ENCODE measurements at places on chromosomes 2 and 18.
A peak's percentile ranks its signal among the peaks of the same experiment; 100 is the strongest.

DNA sequence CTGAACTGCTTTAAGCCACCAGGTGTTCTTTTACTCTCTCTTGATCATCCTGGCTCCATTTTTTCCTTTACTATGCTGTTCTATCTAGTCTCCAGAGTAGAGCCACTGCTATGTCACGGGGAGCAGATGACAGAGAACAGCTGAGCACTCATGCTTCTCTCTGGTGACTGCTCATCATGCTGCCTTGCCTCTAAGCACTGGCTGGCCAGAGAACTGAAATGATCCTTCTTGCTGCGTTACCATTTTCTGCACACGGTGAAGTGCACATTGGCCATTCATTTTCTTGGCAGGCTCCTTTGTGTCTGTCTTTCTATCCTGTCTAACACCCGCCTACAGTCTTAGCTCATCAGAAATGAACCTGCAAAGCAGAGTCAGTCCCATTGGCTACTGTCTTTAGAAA is 86.0 kb downstream of the KCTD1 start:
- no peak for DNase-seq

DNA sequence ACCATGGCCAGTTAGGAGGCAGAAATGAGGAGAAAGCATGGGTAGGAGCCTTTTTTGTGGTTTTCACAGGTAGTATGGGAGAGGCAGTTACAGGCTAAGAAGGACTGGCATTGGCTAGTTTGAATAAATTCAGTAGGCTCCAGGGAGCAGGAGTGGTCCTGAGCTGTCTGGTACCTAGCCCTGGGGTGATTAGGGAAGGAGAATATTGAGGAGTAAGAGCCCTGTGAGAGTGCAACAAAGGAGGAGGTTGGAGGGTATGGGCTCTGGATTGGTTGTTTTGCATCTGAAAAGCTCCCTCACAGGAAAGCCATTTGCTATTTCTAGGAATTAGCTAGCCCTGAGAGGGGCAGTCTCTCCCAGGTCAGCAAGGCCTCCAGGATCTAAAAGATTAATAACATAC is 13.3 kb upstream of the TCF7L1 start:
- no peak for DNase-seq

GRCh38 chr18:23257686-23258565 is 122.6 kb downstream of the CABLES1 start:
- no peak for DNase-seq

- DNase-seq: no peak
Measured at GRCh38 chr2:168626096-168626495, 170.0 kb downstream of the CERS6 start.

DNA sequence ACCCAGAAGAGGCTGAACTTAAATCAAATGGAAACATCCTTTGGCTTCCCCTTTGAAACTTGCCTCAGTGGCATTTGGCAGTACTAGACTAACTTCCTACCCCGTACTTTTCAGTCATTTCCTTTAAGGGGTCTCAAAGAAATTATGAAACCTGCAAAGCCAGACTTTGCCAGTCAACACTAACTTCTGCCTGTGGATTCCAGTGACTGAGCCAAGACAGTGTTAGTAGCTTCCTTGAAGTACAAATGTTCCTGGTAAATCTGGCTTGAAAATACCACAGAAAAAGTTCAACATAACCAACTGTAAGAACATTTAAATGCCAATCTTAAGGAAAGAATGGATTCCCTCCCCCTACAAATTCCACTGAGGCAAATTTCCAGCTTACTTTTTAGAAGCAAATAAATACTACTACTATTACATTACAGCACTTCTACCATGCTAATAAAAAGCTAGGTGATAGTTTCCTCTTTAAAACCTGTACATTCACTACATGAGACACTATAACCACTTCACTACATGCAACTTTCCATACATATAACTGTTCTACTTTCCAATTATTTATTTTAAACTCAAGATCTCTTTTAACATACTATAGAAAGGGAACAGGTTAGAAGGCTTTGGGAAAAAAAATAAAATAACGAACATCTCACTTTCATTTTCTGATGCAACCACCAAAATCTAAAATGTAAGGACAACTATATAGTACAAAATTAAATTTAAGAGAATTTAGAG is 2.4 kb downstream of the PELI1 start:
- no peak for DNase-seq

GRCh38 chr2:47690132-47690531 is 92.8 kb upstream of the MSH6 start:
- no peak for DNase-seq

DNA sequence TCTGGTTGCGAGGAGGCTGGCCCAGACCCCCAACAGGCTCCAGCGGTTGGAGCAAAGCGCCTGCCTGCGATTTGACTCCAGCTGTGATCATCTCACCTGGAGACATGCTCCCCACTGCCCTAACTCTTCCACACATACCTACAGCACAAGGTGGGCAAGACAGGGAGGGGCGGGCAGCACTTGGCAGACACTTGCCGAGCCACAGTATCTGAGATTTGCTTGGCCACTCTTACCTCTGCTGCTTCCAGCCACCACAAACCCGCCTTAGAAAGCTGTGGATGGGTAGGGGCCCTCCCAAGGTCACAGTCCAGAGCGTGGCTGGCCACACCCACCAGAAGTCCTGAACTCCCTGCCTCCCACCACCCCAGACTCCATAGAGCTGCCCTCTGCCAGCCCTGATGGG is 8.2 kb downstream of the CYP26B1 start:
- no peak for DNase-seq

DNA sequence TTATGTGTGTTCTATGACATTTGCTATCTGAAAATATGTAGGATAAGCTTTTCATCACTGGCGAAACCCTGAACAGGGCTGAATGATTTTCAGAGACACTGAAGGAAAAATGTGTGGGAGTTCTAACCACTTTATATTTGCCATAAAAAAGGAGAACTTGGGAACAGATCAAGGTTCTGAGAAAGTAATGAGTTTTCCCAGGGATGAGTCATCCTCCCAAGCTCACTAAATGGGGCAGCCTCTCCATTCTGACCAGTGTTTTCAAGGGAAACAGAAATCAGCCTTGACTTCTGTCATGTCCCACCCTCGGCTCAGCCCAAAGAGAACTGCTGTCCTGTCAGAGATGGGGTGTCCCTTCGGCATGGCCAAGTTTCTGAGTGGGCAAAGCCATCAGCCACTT is 2109.8 kb upstream of the CELF4 start:
- DNase-seq: no peak

DNA sequence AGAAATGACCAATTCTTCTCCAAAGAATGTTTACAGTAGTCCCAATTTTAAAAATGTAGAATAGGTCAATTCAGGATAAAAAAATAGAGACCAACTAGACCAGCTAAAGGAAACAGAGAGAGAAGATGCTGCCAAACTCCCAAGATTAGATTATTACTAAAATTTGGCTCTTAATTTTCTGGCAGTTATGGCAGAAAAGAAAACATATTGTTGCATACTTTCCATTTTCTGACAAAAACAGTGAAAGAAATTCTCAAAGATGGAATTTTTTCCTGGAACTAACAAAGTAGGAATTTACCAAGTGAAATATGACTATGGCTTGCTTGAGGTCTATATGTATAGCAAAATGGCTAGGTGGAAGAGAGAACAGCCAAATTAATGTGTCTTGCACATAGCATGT is 138.3 kb upstream of the STK17B start:
- no peak for DNase-seq

DNA sequence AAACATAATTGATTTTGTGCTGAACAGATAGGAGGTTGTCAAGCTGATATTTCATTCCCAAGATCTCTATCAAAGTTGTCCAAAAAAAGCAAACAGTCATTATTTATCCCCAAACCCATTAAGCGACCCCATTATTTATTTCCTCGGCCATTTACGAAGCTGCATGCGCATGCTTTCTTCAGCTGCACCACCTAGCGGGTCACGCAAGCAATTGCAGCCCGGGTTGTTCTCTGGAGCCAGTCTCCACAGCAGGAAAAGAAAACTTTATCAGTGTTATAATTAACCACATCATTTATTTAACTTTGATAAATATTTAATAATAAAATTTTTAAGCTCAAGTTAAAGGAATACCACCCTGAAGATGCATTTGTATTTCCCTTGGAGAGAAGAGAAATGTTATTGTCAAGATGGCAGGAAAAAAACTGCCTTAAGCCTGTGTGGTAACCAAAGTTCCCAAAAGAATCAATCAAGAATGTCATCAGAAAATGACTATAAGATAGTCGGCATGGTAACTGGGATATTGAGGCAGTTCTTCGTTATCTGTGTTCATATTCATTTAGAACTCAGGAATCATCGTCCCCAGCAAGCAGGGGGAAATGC is 304.7 kb downstream of the FBXO15 start:
- DNase-seq: peak; percentile 1

DNA sequence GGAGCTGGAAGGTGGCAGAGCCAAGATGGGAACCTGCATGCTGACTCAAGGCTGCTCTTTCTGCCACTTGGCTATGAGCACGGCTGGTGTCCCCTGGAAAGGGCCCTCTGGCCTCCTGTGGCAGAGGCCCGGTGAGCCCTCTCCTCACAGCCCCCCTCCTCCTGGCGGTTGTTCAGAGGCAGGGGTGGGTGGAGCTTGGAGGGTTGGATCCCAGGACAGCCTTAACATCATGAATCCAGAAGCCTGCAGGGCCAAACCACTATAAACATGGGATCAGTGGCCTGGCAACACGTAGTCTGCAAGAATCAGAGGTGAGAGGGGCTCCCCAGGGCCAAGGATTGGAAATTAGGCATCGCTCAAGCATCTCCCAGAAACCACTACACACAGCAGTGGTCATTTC is 48.5 kb upstream of the LOXHD1 start:
- no peak for DNase-seq
